Thoracic aorta (tissue), 2 donors: ENCODE measurements at places on chromosomes 2 and 18. TPM values are rescaled to one million over a fixed set of nuclear protein-coding genes. Genes with fewer than 3 reads are reported as not detected.

UGT1A5 gene
- not detected for total RNA-seq

GRCh38 chr2:171244466-171244969 is 83.8 kb upstream of the TLK1 start:
- H3K4me1 ChIP-seq, result no peaks in the 10 kb centered on the region
- no peak overlapping the region for H3K4me3 ChIP-seq
- no peak overlapping the region for H3K27ac ChIP-seq
- no peaks in the 10 kb centered on the region for H3K36me3 ChIP-seq

GRCh38 chr2:143545949-143546255 is 416.7 kb downstream of the ARHGAP15 start:
- no peak overlapping the region for H3K27ac ChIP-seq
- H3K27me3 ChIP-seq, result no peaks in the 10 kb centered on the region
- H3K36me3 ChIP-seq, result no peaks in the 10 kb centered on the region
- H3K4me1 ChIP-seq, result no peaks in the 10 kb centered on the region

DNA sequence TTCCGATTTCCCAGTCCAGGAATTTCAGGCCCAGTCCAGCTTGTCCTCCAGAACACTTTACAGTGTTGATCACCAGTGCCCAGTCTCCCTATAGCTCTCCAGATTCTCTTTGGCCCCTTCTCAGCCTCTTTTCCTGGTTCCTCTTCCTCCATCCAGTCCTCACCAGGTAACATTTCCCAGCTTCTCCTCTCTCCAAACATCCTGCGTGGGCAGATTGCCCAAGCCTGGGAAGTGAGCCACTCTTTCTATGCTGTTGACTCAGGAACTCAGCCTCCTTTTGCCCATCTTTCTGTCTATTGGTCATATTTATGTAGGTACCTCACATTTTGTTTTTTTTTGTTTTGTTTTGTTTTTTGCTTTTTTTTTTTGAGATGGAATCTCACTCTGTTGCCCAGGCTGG is 109.4 kb downstream of the LYPD1 start:
- no peaks in the 10 kb centered on the region for H3K27me3 ChIP-seq
- H3K4me1 ChIP-seq, result no peaks in the 10 kb centered on the region
- no peak overlapping the region for H3K4me3 ChIP-seq
- no peaks in the 10 kb centered on the region for H3K36me3 ChIP-seq
- H3K27ac ChIP-seq, result no peak overlapping the region
- DNase-seq, result no peak

- no peak overlapping the region for H3K27ac ChIP-seq
- no peaks in the 10 kb centered on the region for H3K36me3 ChIP-seq
- H3K4me3 ChIP-seq, result no peak overlapping the region
- H3K27me3 ChIP-seq, result no peaks in the 10 kb centered on the region
- peaks cover 6% of the 10 kb centered on the region for H3K4me1 ChIP-seq
- no peak for DNase-seq
Measured at GRCh38 chr2:31989946-31990345, 20.9 kb downstream of the MEMO1 start.
